ENCODE measurements at places on chromosomes 7 and 10. TPM values are rescaled to one million over a fixed set of nuclear protein-coding genes. Genes with fewer than 3 reads are reported as not detected.

The NRP1 gene
- not detected for total RNA-seq

The TEX36 gene
- not detected for total RNA-seq

The ANKRD61 gene
- total RNA-seq = not detected

The MXI1 gene
- total RNA-seq = 8.5 TPM

The ITIH5 gene
- total RNA-seq = not detected

The EXOC4 gene
- total RNA-seq = 103 TPM

The NRCAM gene
- total RNA-seq = 2.2 TPM

The CYP2C9 gene
- not detected for total RNA-seq

The GPR85 gene
- not detected for total RNA-seq

The TAS2R60 gene
- total RNA-seq = not detected

The USP6NL gene
- total RNA-seq = 64.5 TPM

The INA gene
- total RNA-seq = not detected

The R3HCC1L gene
- total RNA-seq = 24.9 TPM

The HOXA13 gene
- total RNA-seq = not detected

The GPR26 gene
- not detected for total RNA-seq

The CHRM2 gene
- total RNA-seq = not detected

The FBXL13 gene
- total RNA-seq = 3.4 TPM

The STRIP2 gene
- 0.35 TPM for total RNA-seq

The TACC2 gene
- total RNA-seq = not detected

The NPSR1 gene
- not detected for total RNA-seq

The RARRES2 gene
- not detected for total RNA-seq

The OR2A12 gene
- not detected for total RNA-seq
